ENCODE measurements at places on chromosomes 11 and 22.

- DNase-seq = no peak
Measured at GRCh38 chr11:117435326-117435725, 107.7 kb downstream of the CEP164 start.

- peak; percentile 9 for DNase-seq
Measured at GRCh38 chr11:94876645-94877442, 96.5 kb downstream of the CWC15 start.

- no peak for DNase-seq
Measured at GRCh38 chr11:113356203-113356602, 31.4 kb upstream of the ANKK1 start.

DNA sequence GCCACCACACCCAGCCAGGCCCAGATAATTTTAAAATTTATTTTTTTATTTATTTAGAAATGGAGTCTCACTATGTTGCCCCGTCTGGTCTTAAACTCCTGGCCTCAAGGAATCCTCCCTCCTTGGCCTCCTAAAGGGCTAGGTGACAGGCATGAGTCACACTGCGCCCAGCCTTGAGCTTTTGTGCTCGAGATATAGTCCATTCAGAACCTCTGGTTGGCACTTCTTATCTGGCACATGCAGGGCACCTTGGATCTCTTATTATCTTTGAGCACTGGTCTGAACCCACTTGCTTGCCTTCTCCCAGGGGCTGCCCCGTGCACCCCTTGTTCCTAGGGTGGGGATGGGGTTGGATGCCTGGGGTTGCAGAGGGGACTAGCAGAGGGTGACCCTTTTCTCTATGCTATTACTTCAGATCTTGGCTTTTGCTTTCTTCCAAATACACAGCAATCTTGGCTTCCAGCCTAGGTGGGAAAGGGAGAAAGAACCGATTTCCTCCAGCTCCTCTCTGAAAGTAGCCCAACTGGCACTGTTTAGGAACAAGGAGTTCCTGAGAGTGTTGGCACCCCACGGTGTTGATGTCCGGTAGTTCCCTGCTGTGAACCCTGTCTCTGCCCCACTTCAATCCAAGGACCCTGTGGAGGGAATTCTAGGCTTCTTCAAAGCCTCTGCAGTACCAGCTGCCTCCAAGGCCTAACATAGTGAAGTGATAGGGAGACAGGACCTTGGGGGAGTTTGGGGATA lies 1.3 kb upstream of the SLC3A2 start:
- no peak for DNase-seq

DNA sequence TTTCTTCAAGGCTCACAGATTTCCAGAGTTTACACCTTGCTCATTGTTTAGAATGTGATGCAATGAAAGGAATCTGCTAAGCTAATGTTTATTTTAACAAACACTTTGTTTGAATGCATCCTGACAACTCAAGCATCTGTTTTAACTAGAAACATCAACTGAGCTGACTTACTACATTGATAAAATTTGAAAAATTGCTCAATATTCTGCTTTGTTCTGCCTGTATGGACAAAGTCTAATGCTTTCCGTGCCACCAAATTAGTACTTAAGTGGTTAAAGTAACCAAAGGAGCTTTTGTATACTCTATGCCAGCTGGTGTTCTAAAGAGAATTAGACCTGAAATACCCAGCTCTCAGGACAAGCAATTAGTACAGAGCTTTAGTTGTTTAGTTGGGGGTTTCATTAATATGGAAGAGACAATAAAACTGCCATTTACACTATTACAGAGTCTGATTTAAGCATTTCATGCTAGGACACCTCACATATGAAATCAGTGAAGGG lies 105.2 kb downstream of the MAML2 start:
- no peak for DNase-seq

- DNase-seq = no peak
Measured at GRCh38 chr11:28619846-28620540, 511.8 kb downstream of the METTL15 start.

GRCh38 chr11:124672536-124673215 lies 863 bp downstream of the SIAE start:
- DNase-seq = no peak

DNA sequence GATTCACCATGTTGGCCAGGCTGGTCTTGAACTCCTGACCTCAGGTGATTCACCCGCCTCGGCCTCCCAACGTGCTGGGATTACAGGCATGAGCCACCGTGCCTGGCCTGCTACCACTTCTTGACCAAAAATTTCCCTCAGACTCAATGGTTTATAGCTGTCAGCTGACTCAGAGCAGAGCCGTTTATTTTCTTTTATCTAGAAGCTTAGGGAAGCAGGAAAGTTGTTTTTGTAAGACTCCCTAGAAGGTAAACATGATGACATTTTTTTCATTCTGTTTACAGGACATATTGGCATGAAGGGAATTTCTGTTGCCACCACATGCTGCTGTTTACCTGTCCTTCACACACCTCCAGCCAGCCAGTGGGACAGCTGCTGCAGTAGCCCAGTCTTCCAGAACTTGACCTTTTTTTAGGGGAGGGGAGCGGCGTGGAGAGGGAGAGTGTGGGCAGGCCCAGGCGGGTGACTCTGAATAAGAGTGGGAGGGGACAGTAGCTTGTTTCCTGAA lies 56.1 kb upstream of the PTPRJ start:
- DNase-seq = no peak

- no peak for DNase-seq
Measured at GRCh38 chr11:58999291-58999680, 60.0 kb downstream of the GLYATL1 start.

GRCh38 chr22:29737251-29738117 lies 17.7 kb downstream of the CABP7 start:
- no peak for DNase-seq
